SHP77 (cell line): ENCODE measurements at places on chromosomes 11 and 22.

DNA sequence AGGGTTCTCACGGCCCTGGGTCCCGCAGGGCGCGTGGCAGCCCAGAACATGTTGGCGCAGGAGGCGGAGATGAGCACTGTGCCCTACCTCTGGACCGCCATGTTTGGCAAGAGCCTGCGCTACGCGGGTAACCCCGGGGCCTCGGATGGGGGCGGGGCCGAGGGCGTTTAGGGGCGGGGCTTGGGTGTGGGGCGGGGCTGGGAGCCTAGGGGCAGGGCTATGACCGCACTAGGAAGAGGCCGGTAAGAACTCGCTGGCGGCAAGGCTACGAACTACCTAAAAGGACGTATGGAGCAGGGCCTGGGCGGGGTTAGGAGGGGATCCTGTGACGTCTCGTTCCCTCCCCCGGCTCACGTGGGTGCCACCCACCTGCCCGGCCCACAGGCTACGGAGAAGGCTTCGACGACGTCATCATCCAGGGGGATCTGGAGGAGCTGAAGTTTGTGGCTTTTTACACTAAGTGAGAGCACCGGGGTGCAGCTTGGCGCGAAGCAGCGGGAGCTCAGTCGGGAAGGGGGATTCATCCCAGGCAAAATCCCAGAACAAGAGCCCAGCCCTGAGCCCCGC, 2.8 kb upstream of the LZTR1 start:
- DNase-seq = no peak

DNA sequence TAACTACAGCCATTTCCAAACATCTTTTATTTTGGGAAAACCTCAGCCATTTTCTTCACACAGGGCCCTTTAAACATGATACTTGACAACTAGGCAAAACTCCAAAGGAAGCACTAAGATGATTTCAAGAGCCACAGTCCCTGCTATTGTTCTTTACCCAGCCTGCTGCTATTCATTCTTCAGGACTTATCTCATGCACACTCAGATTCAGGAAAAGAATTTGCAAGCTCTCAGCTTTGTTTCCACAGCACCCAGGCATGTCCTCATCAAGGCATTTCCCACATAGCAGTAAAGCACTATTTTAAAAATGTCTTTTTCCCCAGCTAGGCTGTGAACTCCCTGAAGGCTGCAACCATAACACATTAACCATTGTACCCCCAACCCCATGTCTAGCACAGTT, 609.3 kb upstream of the CCDC90B start:
- no peak for DNase-seq

DNA sequence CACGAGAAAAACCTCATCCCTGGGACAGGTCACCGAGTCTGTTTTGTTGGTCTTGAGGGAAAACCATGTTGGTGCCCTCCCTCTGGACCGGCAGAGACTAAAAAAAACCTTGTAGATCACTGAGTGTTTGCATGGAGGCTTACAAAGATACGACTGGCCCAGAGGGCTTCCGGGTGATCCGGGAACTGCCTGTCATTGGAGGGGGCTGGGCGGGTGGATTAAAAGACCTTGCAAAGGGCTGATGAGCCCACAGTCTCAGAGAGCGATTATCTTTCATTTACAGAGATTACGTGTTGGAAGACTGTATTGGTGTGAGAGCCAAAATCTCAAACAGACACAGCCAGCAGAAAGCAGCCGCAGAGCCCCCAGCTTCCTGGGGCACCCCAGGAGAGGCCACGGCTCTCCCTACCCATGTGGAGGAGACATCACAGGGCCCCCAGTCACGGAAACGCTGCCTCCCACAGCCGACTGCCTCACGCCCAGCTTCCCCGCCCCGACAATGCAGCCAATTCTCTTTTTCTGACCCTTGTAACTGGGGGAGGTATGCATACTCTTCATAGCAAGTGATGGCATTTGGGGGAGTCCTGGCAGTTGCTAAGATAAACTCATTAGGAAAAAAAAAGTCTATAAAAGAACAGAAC, 426.4 kb downstream of the CTTN start:
- no peak for DNase-seq

DNA sequence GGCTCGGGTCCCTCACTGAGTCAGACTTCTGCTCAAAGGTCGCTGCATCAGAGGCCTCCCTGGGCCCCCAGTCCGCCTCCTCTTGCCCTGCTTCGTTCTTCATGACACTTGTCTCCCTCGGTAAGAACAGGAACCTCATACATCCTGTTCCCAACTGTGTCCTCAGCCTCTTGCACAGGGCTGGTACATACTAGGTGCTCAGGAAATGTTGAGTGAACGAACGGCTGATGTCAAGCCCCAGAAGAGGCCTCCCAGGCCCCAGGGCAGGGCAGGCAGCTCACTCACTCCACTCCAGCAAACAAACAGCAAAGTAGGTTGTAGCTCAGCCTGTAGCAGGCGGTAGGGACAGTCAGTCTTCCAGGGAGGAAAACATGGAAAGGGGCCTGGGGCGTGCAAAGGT, 17.2 kb downstream of the SYNGR1 start:
- no peak for DNase-seq

- DNase-seq = no peak
Measured at GRCh38 chr11:111305876-111306275, 7.5 kb downstream of the POU2AF3 start.

DNA sequence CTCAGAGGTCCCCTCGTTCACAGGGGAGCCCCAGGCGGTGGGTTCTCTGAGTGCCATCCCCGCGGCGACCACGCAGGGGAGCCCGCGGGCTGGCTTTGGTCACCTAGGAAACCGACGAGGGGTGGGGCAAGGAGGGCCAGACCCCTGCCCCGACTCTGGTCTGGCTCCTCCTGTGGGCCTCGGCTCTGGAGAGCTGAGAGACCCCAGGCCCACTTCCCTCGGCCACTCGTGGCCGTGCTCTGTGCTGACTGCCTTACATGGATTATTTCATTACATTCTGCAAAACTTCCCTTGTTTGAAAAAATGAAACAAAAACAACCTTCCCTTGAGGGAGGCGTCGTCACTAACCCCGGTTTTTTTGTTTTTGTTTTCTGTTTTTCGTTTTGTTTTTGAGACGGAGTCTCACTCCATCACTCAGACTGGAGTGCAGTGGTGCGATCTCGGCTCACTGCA, 15.1 kb upstream of the CYTH4 start:
- no peak for DNase-seq

GRCh38 chr22:30426388-30427353, 1.1 kb downstream of the MTFP1 start:
- peak; percentile 69 for DNase-seq

- DNase-seq = no peak
Measured at GRCh38 chr11:128893578-128894285, 2.6 kb downstream of the KCNJ5 start.

DNA sequence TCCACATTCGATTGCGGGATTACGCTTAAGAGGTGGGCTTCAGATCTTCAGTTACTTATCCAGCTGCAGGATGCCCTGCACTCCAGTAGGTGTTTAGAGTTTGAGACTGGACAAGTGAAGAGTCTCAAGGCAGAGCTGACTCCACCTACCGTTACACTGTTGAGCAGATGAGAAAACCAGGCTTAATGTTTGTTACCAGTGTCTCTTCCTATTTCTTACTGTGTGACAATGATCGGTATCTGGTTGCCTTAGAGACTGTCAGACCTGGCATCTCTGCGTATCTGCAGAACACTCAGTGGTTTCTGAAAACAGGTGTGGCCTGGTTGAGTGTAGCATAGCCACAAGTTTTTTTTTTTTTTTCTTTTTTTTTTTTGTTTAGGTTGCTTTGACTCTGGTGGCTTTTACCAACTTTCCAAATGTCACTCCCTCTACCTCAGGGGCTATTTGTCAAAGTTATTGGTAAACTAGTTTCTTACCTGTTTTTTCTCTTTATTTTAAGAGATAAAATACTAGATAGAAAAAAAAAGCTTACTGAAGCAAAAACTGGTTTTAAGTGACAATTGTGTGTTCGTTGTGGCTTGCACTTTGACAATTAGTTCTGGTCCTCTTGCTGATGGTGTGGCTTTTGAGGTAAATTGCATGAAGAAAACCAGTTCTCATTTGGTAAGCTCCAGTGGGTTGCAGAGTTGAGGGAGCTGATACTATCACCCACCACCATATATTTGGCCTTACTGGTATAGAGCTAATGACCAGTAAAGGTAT, 284.8 kb downstream of the ETS1 start:
- DNase-seq = no peak

DNA sequence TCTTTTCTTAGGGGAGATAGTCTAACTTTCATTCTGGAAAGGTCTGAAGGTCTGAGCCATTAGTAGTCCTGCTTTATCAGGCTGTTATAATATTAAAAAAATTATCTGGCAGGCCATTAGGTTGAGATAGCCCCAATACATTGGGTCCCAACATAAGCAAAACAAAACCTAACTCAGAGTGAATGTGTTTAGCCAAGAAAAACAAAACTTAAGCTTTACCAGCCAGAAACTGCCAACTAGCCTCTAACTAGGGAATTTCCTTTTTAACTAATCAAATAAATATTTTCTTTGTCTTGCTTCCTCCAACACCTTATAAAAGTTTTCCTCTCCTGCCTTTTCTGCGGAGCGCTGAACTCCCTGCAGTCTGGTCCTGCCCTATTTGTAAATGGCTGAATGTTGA, 1137.7 kb upstream of the CNTN5 start:
- DNase-seq = no peak

DNA sequence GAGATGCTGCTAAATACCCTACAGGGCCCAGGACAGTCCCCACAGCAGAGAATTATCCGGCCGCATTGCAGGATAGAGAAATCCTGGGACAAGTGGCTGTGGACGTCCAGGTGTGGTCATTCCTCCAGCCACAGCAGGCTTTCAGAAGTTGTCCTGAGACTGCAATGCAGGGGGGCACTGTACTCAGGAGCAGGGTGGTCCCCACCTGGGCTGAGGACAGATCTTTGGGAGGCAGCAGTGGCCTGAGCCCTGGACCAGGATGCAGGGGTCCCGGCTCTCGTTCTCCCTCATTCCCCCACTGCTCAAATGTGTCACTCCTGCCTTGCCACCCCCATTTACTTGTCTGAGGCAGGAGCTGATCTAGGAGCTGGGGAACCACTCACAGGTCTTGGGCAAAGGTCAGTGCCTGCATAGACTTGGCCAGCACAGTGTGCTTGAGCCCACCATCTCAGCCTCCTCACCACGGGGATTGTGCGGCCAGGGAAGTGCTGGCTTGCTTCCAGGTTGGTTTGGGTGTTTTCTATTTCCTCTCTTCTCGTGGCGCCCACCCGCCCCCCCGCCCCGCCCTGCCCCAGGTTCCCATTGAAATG, 15.3 kb downstream of the LINC01488 start:
- DNase-seq = no peak

DNA sequence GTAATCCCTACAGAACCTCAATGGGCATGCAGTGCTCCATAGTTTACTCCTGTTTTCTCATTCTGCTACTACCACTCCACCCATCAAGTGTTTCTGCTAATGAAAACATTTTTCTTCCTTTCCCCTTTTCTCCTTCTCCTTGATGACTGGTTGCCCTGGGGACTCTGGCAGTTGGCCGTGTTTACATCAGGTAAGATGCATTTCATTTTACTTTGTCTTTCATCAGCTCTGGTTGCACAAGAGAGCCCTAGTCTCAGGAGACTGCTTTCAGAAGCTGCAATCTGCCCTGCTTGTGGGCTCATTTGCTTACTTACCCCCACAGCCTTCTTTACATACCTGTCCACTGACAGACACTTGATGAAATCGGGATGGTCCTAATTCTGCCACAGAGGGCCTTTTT, 19.6 kb upstream of the LIMK2 start:
- no peak for DNase-seq

DNA sequence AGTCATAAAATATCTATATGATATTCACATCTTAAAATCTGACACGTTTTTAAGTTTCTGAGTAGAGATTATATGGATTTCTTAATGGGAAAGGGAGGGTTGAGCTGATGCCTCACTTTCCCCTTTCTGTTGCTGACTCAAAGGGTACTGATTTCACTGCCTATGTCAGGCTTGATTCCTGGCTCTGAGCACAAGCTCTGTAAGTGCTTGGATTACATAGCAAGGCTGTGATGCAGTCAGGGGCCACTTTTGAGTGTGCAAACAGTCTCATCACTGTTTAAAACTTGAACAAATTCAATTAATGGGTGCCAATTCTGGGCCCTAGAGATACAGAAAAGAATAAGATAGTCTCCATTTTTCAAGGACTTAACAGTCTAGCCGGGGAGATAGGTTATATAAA, 14.4 kb downstream of the ATXN10 start:
- DNase-seq = no peak

GRCh38 chr22:38314051-38314932, 2.9 kb downstream of the CSNK1E start:
- DNase-seq = no peak

DNA sequence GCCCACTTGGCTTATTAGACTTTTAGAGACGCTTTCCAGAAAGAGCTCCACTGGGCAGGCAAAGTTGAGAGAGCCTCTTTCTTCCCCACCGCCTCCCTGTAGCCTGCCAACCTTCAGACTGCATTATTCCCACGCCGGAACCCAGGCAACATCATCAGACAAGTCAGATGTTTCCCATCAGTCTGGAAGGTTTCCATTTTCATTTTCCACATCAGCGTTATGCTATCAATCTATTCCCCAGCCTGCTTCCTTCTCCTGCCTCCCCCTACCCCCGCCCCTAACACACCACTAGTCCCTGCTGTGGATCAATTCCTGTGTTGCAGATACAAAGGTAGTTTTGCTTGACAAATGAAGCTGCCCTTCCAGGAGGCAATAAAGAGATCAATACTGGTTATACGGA, 184.8 kb downstream of the DSCAML1 start:
- no peak for DNase-seq

DNA sequence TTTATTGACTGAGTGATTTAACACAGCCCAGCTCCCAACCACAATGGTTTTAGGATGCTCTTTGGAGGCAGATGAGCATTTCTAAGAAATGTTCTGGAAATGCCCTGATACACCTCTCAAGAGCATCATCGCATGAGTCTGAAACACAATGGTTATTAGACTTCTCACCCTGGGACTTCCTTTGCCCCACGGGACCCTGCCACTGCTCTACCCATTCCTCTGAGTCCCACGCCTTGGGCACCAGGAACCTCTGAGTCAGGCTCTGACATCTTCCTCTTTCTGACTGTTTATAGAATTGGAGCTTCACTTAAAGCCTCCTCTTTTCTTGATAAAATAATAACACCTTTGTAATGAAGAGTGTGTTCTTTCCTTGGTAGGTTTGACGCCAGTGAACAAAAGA, 85.6 kb upstream of the PARVA start:
- DNase-seq = no peak

GRCh38 chr11:67384851-67385366, 6.9 kb upstream of the RAD9A start:
- no peak for DNase-seq

- no peak for DNase-seq
Measured at GRCh38 chr22:26585104-26585790, 4.7 kb downstream of the TPST2 start.

DNA sequence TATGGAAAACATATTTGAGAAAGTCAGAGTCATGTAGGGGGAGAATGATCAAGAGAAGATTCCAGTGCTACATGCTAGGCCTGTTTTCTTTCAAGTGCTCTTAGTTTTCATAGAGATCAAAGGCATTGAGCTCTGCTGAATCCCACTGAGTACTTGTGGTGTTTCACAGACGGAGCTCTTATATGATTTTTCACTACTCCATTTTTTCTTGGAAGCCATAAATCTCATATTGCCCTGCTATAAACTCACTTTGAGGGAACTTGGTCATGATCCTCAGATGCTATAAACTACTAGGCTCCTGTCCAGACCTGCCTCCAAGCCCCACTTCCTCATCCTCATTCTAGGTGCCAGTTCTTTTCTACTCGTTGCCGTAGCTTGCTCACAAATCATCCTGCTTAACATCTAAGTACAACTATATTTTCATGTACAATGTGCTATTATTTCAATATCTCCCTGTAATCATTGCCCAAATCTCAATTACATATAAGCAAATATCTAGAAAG, 180.8 kb upstream of the CCDC179 start:
- no peak for DNase-seq
